GM23338 (cell line): ENCODE measurements at places on chromosomes 11 and 22.
A peak's percentile ranks its signal among the peaks of the same experiment; 100 is the strongest.

GRCh38 chr11:41301023-41301422 lies 158.4 kb downstream of the LRRC4C start:
- no peak for DNase-seq

GRCh38 chr11:103978616-103979595 lies 57.5 kb upstream of the DDI1 start:
- DNase-seq: no peak

DNA sequence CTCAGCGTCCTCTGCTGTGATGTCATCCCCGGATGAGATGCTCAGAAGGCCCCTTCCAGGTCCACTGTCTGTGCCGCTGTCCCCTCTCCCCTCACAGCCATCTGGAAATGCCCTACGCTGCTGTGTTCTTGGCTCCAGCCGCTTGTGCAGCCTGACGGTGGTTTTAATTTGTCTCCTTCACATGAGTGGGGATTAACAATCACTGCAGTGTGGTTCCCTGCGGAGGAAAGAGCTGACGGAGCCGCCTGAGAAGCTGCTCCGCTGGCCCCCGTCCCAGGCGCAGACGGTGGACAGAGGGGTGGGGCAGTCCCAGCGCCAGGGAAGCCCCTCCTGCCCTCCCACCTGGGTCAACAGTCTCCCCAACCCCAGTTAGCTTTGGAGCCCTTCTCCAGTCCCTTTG lies 67.5 kb upstream of the PHF21B start:
- DNase-seq: no peak

GRCh38 chr11:2084721-2085120 lies 54.5 kb downstream of the IGF2 start:
- no peak for DNase-seq

- no peak for DNase-seq
These were observed 21.1 kb downstream of the CTTN start for GRCh38 chr11:70419307-70420007.

- DNase-seq: peak; percentile 95
These were observed 27.1 kb upstream of the TMA7B start for GRCh38 chr22:39932918-39933649.

GRCh38 chr11:13786688-13787087 lies 118.2 kb downstream of the FAR1 start:
- no peak for DNase-seq

DNA sequence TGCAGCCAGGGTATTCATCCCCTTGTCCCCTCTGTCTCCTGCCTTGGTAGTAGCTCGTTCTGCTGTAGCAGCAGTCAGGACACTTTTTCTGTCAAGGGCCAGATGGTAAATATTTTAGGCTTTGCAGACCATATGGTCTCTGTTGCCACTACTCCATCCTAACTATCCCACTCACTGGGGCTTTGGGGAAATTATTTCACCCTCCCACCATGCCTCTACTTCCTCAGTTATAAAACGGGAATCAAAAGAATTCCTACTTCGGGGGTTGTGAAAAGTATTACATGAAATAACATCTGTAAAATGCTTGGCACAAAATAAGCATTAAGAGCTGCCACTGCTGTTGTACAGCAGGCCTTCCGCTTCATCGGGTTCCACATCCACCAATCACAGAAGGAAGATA lies 89.9 kb upstream of the LDLRAD3 start:
- no peak for DNase-seq

- peak; percentile 52 for DNase-seq
These were observed 1.4 kb downstream of the PC start for GRCh38 chr11:66956689-66957290.

DNA sequence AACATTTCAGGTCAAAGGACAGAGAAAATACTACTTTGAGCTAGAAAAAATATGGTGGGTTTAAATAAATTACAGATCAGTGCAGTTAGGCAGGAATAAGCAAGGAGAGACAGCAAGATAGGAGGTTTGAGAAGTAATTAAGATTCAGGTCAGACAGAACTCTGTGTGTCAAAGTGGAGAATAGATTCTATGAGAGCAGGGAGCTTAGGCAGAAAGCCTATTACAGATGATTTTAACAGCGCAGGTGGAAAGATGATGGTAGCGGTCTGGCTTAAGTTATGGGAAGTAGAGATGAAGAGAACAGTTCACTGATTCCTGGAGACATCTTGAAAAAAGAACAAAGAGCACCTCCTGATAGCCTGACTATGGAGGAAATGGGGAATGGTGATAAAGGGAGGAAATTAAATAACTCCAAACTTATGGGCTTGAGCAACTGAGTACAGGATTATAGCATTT lies 106.0 kb downstream of the APIP start:
- no peak for DNase-seq

- DNase-seq: peak; percentile 5
These were observed 38.8 kb upstream of the UBASH3B start for GRCh38 chr11:122616718-122617117.

DNA sequence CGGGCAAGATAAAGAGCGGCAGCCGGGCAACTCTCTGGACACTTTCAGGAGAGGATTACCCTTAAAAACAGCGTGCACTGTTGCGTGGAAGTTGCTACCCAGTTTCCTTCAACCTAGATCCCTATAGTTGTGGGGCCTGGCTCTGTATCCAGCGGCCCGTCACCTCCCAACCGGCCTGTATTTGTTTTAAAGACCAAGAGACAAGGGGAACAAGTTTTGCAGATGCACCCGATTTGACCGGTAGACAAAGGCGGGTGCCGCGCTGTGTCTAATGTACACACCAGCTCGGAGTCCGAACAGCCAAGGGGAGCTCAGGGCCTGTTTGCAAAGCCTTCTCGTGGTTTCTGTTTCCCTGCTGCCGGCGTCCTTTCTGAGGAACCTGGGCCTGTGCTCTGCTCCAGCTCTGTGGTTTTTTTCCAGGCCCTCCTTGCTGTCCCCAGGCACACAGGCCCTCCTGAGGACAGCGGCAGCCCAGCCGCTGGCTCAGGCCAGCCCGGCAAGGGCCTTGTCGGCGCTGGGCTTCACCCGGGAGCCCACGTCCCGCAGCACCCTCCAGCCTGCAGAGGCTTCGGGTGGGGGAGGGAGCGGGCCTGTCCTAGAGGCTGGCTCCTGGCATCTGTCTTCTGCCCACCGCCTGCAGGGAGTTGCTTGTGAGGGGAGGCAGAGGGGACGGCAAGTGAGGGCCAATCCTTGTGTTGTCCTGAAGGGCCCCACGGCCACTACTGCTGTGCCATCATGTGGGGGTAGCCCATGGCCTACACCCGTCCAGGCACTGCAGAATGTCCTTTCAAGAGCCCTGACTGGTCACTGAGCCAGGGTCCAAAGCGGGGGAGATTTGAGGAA lies 1.4 kb downstream of the TBX1 start:
- peak; percentile 53 for DNase-seq

GRCh38 chr22:19784384-19785175 lies 24.0 kb downstream of the TBX1 start:
- peak; percentile 46 for DNase-seq

GRCh38 chr22:49617264-49617663 lies 210.4 kb downstream of the BRD1 start:
- no peak for DNase-seq

DNA sequence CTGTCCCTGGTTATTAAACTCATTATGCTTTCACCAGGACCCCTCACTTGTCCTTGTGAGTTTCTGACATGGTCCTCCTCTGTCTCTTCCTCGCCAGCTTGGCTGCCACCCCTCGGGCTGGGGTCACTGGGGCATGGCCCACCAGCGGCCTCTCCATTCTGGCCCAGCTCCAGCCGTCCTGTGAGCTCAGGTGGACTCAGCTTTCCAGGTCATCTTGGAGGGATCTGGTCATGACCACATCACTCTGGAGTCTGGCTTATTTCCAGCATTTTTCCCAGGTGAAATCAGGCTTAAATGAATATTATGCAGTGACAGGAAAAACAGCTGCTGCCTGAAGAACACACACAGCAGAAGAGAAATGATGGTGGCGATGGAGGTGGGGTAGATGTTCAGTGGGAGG lies 224.5 kb downstream of the ADAMTS15 start:
- DNase-seq: no peak

DNA sequence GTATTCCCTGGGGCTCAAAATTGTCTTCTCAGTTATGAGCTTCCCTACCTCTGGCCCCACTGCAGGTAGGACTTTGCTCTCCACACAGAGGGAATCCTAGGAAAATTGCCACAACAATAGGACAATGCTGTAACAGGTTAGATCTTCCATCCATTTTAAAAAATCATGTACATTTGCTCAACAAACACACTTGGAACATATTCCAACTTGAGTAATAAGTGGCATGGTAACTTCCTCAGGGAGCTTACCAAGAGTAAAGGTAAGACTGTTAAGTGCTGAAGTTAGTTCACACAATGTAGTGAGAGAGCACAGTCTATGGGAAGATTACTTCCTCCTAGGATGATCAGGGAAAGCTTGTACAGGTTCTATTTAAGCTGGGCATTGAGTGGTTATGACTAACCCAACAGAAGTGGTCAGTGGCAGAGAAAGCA lies 78.9 kb upstream of the BIRC3 start:
- no peak for DNase-seq

DNA sequence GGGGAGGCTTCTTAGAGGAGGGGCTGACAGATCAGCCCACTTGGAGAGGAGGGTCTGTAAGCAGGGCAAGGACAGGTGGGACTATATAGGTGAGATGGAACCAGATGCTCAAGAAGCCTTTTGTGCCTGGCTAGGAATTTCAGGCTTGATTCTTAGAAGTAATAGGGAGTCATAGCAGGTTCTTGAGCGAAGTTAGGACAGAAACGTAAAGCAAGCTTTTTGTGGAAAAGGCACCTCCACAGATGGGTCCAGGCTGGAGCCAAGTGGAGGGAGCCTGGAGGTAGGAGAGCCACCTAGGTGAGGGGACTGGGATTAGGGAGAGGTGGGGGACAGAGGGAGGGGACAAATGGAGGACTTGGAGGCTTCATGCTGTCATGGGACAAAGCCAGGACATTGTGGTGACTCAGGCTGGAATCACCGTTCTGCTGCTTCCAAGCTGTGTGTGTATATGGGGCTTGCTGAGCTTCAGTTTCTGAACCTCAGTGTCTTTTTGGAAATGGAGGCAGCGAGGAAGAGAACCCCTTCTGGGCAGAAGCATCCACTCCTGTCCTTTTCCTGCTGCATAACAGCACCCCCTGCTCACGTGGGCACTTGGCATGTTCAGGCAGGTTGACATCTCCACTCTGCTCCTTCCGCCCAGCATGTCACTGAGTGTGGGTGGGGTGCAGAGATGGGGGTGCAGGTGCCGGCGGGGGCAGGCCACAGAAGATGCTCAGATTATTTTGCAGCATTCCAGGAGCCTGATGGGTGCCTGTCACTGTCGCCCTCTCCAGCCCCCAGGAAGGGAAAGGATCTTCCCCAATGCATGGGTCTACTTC lies 58.0 kb downstream of the MCM5 start:
- DNase-seq: no peak

GRCh38 chr11:125215976-125216375 lies 51.4 kb downstream of the PKNOX2 start:
- DNase-seq: no peak

GRCh38 chr22:31828739-31829138 lies 74.9 kb downstream of the DEPDC5 start:
- DNase-seq: no peak

DNA sequence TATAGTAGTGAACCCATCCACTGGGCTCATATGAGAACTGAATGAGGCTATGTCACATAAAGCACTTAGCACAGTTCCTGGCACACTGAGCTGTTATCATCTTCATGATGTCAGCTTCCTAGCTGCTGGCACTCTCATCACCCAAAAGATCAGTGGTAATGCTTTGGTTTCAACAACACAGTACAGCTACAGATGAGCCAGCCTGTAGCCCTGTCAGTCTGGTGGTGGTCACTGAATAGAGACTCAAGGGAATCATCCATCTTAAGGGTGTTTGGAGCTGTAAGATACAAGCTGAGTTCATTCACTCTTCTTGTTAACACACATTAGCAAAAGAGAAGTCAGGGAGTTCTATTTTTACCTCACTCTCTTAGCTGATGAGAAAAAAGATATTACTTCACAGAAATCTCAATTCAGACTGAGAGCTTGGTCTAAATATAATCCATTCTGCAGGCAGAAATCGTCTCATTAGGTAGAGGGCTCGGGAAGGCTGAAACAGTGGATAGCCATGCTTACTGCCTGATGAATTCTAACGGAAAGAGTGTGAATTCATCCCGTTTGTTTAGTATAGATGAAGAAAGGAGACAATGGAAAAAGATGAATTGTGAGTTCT lies 6.3 kb upstream of the SLC1A2 start:
- DNase-seq: no peak

- no peak for DNase-seq
These were observed 49.7 kb downstream of the PANX1 start for GRCh38 chr11:94178331-94178730.

- DNase-seq: no peak
These were observed 56.6 kb downstream of the FBXO7 start for GRCh38 chr22:32531228-32531627.

DNA sequence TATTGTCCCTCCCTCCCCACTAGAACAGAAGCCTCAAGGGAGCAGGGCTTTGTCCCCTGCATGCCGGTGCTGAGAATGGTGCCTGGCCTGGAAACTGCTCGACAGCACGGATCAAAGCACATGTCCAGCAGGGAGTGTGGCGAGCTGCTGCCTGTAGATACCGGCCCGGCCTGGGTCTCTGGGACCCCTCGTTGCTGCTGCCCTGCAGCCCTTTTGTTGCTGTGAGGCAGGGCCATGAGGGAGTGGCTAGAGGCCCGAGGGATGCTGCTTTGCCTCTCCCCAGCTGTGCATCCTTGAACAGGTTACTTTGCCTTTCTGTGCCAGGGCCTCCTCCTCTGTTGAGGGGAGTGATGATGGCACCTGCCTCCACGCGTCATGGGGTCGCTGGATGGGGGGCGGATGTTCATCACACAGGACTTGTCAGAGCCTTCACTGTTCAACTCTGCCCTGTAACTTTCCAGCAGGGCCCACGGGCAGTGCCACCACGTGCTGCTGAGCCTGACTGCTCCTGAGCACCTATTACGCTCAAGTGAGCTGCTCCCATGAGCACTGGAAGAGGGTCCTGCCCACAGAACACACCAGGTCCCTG lies 15.3 kb upstream of the PARVG start:
- no peak for DNase-seq

DNA sequence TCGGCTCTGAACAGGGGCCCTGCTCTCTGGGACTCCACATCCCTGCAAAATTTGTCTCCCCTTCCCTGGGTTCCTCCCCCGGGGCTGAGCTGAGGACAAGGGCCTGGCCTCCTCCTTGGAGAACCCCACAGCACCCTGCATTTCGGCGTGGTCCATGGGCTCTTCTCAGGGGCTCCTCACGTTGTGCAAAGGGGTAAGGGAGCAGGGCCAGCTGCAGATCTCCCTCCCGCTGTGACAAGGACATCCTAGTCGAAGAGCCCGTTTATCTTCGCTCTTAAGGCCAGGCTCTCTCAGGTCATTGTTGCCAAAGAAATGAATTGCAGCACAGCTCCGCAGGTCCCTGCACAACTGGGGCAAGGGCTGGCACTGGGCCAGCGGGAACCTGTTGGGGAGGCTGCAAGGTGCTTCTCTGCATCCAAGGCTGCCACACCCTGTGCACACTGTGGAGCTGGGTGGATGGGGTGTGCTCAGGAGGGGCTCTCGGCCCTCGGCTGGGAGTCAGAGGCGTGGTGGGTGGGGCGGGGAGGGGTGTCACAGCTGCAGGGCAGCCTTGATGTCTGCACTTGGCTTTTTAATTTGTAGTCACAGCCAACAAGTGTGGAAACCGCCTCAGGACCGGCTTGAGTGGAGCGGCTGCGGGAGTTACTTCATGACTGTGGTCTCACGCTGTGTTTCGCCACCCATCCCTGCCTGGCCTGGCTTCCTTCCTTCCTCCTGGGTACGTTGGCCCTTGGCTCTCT lies 26.6 kb upstream of the SEPTIN5 start:
- no peak for DNase-seq
